ENCODE measurements at places on chromosomes 3 and 15. TPM values are rescaled to one million over a fixed set of nuclear protein-coding genes. Genes with fewer than 3 reads are reported as not detected.

AGBL1 gene
- not detected for total RNA-seq

RPSA gene
- total RNA-seq: 1,750 TPM

EPM2AIP1 gene
- 18.2 TPM for total RNA-seq

IGSF11 gene
- 0.18 TPM for total RNA-seq

FBXW12 gene
- not detected for total RNA-seq
